Cardiac muscle cell (in vitro differentiated cells and primary cell): ENCODE measurements at places on chromosomes 5 and 9. TPM values are rescaled to one million over a fixed set of nuclear protein-coding genes. Genes with fewer than 3 reads are reported as not detected.

The PRDM9 gene
- polyA plus RNA-seq = not detected in 2 replicates

The AGXT2 gene
- not detected in 2 replicates for polyA plus RNA-seq

The TAF11L11 gene
- not detected in 2 replicates for polyA plus RNA-seq

The ARHGEF28 gene
- not detected in 2 replicates for polyA plus RNA-seq

The PCDHGB1 gene
- polyA plus RNA-seq = 0.32 and 0.46 TPM in 2 replicates

The GRIA1 gene
- polyA plus RNA-seq = 1.2 and 1.6 TPM in 2 replicates

The SLC36A3 gene
- not detected in 2 replicates for polyA plus RNA-seq

The POU5F2 gene
- polyA plus RNA-seq = 0.31 and 0.64 TPM in 2 replicates

The EMB gene
- polyA plus RNA-seq = 2.5 and 3.7 TPM in 2 replicates

The IL33 gene
- polyA plus RNA-seq = not detected in 2 replicates

The C5orf58 gene
- not detected in 2 replicates for polyA plus RNA-seq

The GPX3 gene
- 79.8 and 121 TPM in 2 replicates for polyA plus RNA-seq
